T-helper 2 cell treated with Interferon-gamma antibody and Interleukin-4, amounts not matched to agents 5 μg/mL and 100 μg/mL, for 36 hours (primary cell): ENCODE measurements at places on chromosomes 2 and 18.

- no peaks in the 10 kb centered on the region for H3K27me3 ChIP-seq
- no peak overlapping the region for H3K4me3 ChIP-seq
- H3K36me3 ChIP-seq = no peaks in the 10 kb centered on the region
- H3K27ac ChIP-seq = no peak overlapping the region
- H3K4me1 ChIP-seq = no peaks in the 10 kb centered on the region
- DNase-seq = no peak
Measured at GRCh38 chr2:229543176-229543873, 171.0 kb downstream of the DNER start.

GRCh38 chr2:170739048-170739447 is 23.9 kb downstream of the SP5 start:
- no peak for DNase-seq
- peaks cover 28% of the 10 kb centered on the region for H3K27me3 ChIP-seq
- H3K4me1 ChIP-seq = no peaks in the 10 kb centered on the region

GRCh38 chr18:26489191-26489590 is 59.2 kb downstream of the KCTD1 start:
- H3K4me1 ChIP-seq = no peaks in the 10 kb centered on the region
- H3K36me3 ChIP-seq = no peaks in the 10 kb centered on the region
- H3K27me3 ChIP-seq = no peaks in the 10 kb centered on the region
- H3K4me3 ChIP-seq = no peak overlapping the region
- H3K27ac ChIP-seq = no peak overlapping the region

- H3K27ac ChIP-seq = no peak overlapping the region
- no peak for DNase-seq
- H3K36me3 ChIP-seq = peaks cover 46% of the 10 kb centered on the region
Measured at GRCh38 chr18:9941103-9941502, 27.3 kb downstream of the VAPA start.

GRCh38 chr2:106020032-106020431 is 174.1 kb downstream of the UXS1 start:
- peaks cover 5% of the 10 kb centered on the region for H3K27me3 ChIP-seq
- no peak overlapping the region for H3K27ac ChIP-seq
- DNase-seq = no peak
- H3K36me3 ChIP-seq = no peaks in the 10 kb centered on the region

DNA sequence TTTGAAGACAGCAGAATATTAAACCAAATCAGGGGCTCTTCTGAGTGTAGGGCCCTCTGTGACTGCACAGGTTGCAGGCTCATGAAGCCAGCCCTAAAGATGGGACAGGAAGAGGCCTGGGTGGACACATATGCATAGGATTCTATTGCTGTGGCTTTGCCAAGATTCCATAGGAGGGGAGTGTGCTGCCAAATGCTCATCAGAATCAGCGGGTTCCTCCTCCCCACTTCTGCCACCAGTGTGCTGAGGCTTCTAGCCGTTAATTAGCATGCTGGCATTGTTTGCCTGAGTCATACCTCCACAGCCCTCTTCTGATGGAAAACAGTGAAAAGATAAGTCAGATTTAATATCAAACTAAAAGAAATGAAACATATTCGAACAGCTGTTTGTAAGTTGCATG is 103.9 kb upstream of the TMEFF2 start:
- no peaks in the 10 kb centered on the region for H3K36me3 ChIP-seq
- H3K27ac ChIP-seq = no peak overlapping the region
- no peaks in the 10 kb centered on the region for H3K4me1 ChIP-seq

DNA sequence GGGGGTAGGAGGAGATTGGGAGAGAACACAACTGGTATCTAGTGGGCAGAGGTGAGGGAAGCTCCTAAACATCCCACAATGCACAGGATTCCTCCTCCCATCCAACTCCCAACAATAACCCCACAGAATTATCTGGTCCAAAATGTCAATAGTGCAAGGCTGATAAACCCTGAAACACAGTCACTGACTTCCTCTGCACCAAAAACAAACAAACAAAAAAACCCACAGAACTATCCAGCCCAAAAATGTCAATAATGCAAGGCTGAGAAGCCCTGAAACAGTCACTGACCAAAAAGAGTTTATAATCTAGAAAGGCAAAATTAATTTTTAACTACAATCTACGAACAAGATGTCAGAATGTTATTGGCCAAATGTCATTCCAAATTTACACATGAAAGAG is 9.8 kb downstream of the TMX3 start:
- H3K4me1 ChIP-seq = peaks cover 24% of the 10 kb centered on the region
- no peak overlapping the region for H3K4me3 ChIP-seq
- peak overlapping the region; percentile 19 for H3K27ac ChIP-seq
- H3K27me3 ChIP-seq = no peaks in the 10 kb centered on the region
- peaks cover 56% of the 10 kb centered on the region for H3K36me3 ChIP-seq

- no peak for DNase-seq
- H3K36me3 ChIP-seq = no peaks in the 10 kb centered on the region
- no peak overlapping the region for H3K4me3 ChIP-seq
- H3K27ac ChIP-seq = no peak overlapping the region
- H3K27me3 ChIP-seq = peaks cover 79% of the 10 kb centered on the region
Measured at GRCh38 chr2:85135660-85135914, 2.4 kb downstream of the TCF7L1 start.

DNA sequence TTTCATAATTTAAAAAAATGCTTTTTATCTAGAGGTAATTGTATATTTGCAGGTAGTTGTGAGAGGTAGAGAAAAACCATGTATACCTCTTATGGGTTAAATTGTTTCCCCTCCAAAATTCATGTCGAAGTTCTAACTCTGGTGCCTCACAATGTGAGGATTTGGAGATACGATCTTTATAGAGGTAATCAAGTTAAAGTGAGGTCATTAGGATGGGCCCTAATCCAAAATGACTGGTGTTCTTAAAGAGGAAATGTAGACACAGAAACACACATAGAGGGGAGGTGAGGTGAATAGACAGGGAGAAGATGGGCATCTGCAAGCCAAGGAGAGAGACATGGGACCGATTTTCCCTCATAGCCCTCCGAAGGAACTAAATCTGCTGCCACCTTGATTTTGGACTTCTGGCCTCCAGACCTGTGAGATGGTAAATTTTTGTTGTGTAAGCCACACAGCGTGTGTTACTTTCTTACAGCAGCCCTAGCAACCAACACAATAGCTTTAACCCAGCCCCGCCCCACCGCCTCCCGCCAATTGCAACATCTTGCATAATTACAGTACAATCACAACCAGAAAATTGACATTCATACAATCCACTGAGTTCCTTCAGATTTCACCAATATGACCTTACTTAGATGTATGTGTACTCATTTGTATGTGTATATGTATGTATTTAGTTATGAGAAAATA is 208.9 kb downstream of the MIB1 start:
- DNase-seq = no peak
- H3K27me3 ChIP-seq = no peaks in the 10 kb centered on the region
- no peak overlapping the region for H3K27ac ChIP-seq
- H3K4me3 ChIP-seq = no peak overlapping the region
- H3K4me1 ChIP-seq = no peaks in the 10 kb centered on the region

DNA sequence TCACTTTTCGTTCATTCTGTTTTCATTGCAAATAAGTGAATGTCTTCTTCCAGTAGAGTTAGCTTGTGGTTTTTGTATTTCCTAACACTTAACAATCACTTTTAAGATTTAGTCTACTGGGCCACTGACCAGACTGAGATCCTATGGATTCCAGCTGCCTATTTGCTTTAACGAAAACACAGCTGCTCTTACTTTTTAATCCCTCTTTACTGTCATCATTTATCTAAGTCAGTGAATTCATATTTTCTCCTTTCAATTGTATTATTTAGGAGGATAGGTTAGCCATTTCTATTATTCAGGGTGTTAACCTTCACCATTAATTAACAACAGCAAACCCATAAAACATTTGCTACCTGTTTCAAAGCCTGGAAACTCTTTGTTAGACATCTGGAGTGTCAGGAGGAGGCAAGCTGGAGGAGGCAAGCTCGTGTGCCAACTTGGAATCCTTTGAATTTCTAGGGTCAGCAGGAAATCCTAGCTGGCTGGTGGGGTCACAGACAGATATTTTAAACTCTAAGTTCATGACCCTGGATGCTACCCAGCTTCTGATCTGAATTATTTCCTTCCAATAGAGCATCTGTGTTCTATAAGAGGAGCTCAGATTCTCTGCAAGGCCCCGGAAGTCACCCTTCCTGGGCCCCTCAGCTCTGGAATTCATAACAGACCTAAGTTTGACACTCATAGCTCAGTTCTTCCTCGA is 385.3 kb downstream of the RBM43 start:
- H3K27me3 ChIP-seq = no peaks in the 10 kb centered on the region
- H3K4me3 ChIP-seq = no peak overlapping the region
- no peak overlapping the region for H3K27ac ChIP-seq
- H3K4me1 ChIP-seq = no peaks in the 10 kb centered on the region
- DNase-seq = no peak
